ENCODE measurements at places on chromosomes 4 and X. TPM values are rescaled to one million over a fixed set of nuclear protein-coding genes. Genes with fewer than 3 reads are reported as not detected.

DNA sequence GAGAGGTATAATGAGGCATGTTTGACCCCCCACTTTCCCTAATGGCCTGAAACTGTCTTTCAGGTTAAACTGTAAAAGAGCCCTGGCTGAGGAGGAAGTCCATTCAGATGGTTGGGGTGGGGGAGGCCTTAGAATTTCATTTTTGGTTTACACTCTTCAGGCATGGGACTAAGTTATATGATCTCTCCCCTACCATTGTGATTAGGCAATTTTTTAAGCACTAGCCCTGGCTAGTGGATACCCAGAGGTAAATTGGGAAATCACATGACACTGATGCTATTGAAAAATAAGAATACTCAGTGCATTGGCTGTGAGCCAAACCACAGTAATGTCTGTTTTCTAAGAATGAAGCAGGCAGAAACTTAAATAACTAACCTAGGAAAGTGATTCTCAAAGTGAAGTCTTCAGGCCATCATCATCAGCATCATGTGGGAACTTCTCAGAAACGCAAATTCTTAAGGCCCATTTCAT is 149.7 kb downstream of the RRAGB start:
- ATAC-seq: no peak

GRCh38 chr4:159787901-159788300 is 685.0 kb downstream of the RAPGEF2 start:
- ATAC-seq: no peak

ARR3 gene
- total RNA-seq: 1.8 TPM

- ATAC-seq: no peak
Measured at GRCh38 chr4:189124149-189124758, 816.4 kb upstream of the FRG1 start.

GRCh38 chrX:105317117-105317516 is 96.6 kb upstream of the TEX13A start:
- no peak for ATAC-seq
